ENCODE measurements at places on chromosomes 7 and 10. TPM values are rescaled to one million over a fixed set of nuclear protein-coding genes. Genes with fewer than 3 reads are reported as not detected.

DNA sequence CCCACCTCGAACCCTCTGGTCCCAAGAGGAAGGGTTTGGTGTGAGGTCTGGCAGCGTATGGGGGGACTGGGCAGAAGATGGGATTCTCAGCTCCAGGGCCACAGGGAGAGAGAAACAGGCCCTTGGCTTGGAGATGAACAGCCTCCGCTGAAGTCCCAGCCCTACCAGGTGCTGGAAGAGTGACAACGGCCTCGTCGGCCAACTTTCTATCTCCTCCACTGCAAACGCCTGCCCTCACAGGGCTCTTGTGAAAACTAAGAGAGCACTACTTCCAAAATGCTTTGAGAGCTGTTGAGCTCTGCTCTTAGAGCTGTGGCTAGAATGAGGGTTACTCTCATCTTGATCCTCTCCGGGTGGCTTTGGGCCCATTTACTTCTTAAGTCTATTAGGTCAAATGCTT, 63.5 kb downstream of the AFAP1L2 start:
- H3K36me3 ChIP-seq = no peaks in the 10 kb centered on the region
- DNase-seq = no peak
- no peak overlapping the region for H3K4me3 ChIP-seq
- H3K4me1 ChIP-seq = no peaks in the 10 kb centered on the region

GRCh38 chr7:29950480-29950879, 39.1 kb downstream of the SCRN1 start:
- no peak overlapping the region for H3K4me3 ChIP-seq
- H3K36me3 ChIP-seq = peaks cover 14% of the 10 kb centered on the region
- H3K27me3 ChIP-seq = no peaks in the 10 kb centered on the region
- no peak for DNase-seq
- no peaks in the 10 kb centered on the region for H3K4me1 ChIP-seq

REPIN1 gene
- total RNA-seq = 114 TPM

ITPRID1 gene
- 0.21 TPM for total RNA-seq

Measured in A673 (cell line).